ENCODE measurements at places on chromosomes 3 and 15.

DNA sequence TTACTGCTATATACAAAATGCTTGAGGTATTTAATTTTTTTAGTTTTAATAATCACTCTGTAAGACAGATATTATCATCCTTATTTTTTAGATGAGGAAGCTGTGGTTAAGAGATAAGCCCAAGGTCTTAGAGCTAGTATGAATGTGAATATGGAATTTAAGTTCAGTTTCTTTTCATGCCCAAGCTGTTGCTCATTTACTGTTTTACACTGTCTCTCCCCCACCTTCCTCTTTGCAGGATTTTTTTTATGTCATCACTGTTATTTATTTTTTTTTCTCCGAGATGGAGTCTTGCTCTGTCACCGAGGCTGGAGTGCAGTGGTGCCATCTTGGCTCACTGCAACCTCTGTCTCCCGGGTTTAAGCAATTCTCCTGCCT is 22.5 kb downstream of the MAP2K5 start:
- peak; percentile 46 for DNase-seq

GRCh38 chr15:42007386-42007785 is 13.5 kb downstream of the PLA2G4E start:
- no peak for DNase-seq

DNA sequence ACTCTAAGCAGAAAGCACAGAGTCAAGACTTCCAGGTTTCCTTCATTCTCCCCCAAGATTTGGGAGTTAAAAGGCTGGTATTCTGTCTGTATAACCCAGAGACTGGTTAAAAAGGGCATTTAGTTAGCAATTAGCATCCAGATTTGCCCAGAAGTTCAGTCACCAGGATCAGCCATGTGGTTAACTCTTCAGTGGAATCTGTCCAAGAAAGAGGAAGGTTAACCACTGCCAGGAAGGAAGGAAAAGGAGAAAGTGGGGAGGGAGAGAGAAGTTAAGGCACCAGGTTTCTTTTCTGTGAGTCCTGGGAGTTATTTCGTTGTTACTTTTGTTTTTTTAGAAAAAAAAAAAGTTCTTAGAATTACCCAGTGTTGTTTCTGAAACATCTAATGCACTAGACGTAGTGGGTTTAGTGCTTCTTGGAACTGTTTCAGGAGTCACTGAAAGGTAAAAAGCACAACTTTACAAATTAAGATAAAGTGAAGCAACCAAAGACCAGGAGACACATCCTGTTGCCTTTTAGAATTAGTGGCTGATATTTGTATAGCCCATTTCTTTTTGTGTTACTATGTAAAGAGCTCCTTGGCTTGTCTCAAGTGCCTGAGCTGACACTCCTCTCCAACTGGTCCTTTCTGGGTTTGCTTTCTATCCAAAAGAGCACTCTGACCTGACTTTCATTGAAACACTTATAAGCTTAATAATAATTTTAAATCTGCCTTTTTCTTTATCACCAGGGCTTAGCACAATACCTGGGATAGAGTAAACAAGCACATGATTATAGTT is 128.6 kb downstream of the ABI3BP start:
- no peak for DNase-seq

DNA sequence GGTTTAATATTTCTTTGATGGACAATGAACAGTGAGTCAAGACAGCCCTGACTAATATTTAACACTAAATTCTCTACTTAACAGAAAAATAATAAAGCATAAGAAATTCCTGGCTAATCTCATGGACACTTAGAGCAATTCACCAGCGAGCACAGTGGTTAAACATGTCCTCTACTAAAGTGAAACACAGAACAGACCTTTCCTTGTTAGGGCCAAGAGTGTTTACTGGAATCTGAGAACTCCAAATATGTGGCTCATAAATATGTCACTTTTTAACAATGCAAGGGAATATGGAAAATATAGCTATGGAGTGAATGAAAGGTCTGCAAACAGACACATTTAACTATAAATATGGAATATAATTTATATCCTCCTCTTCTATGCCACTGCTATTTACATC is 18.6 kb upstream of the IGSF10 start:
- DNase-seq, result no peak

DNA sequence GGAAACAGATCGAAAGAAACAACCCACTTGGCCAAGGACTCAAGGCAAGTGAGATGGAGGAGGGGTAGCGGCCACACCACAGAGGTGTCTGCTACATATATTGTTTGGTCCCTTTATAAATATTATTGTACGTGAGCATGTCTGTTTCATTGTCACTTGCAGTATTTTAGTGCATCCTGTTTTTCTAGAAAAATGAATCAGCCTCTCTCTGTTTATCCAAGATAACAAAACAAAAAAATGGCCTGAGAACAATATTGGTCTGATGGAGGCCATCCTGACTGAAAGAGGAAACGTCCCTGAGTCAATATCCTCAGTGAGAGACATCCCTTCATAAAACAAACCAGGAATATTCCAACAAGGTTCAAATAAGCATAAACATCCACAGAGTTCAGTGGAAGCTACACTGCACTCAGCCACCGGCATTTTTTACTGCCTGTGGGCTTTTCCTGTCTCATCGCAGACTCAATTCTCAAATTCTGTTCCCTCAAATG is 42.0 kb downstream of the WWTR1 start:
- DNase-seq, result peak; percentile 11

DNA sequence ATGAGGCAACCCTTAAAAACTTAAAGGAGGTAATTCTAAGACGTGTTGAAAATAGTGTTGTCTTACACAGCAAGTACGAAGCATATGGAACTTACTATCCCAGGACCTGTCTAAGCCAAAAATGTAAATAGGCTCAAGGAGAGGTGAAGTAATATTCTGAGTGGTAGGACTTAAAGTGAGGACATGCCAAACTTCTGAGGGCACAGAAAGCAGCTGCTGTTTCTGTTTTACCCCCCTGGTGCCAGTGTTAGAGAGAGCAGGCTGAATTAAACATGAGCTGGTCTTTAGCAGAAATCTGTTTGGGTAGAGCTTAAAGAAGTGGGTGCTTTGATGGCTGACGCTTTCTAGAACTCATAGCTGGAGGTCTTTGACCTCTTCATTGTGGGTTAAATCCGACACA is 149.7 kb upstream of the NPHP3 start:
- DNase-seq, result no peak

- DNase-seq, result no peak
Observed at GRCh38 chr3:71902258-71903111, 117.5 kb upstream of the PROK2 start.

DNA sequence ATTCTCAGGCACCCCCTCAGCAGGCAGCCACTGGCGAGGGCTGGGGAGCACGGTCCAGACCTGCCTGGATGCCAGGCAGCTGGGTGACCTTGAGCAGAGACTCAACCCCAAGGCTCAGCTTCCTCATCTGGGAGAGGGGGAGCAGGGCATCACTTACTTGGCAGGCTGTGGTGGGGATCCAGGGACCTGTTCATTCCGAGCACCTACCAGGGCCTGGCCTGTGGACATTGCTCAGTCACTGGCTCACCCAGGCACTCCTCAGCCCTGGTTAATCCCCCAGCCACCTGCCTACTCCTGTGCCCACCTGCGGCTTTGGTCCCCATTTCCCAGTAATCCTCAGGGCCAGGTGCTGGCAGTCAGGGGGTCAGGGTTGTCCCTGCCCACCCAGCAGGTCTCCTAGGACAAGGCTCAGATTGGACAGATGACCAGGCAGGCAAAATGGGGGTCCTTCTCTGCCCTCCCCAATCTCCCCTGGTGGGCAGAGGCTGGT is 9.3 kb upstream of the RPL29 start:
- DNase-seq, result no peak

GRCh38 chr15:73870700-73871408 is 2.5 kb upstream of the TBC1D21 start:
- peak; percentile 92 for DNase-seq

DNA sequence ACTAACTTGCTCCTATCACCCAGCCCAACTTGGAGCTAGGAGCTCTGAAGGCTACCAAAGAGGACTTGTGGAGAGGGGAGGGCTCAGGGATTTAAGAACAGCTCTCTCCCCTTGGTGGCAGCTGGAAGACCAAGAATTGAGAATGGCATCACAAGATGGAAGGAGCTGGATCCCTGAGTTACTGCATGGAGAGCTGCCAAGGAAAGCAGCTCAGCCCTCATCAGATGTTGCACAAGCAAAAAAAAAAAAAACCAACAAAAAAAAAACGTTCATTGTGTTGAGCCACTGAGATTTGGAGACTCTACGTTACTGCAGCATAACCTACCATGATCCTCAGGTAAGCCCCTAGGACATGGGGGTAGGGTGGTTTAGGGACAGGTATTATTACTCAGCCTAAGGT is 41.0 kb downstream of the ITGB5 start:
- DNase-seq, result no peak

GRCh38 chr3:77945320-77945719 is 905.4 kb downstream of the ROBO2 start:
- no peak for DNase-seq

GRCh38 chr15:85452436-85452835 is 72.0 kb downstream of the AKAP13 start:
- no peak for DNase-seq

GRCh38 chr3:35393901-35394799 is 245.2 kb upstream of the ARPP21 start:
- no peak for DNase-seq

GRCh38 chr3:130258532-130258952 is 86.9 kb upstream of the COL6A5 start:
- DNase-seq, result no peak

GRCh38 chr15:101808201-101808600 is 3.8 kb upstream of the OR4F15 start:
- DNase-seq, result no peak

DNA sequence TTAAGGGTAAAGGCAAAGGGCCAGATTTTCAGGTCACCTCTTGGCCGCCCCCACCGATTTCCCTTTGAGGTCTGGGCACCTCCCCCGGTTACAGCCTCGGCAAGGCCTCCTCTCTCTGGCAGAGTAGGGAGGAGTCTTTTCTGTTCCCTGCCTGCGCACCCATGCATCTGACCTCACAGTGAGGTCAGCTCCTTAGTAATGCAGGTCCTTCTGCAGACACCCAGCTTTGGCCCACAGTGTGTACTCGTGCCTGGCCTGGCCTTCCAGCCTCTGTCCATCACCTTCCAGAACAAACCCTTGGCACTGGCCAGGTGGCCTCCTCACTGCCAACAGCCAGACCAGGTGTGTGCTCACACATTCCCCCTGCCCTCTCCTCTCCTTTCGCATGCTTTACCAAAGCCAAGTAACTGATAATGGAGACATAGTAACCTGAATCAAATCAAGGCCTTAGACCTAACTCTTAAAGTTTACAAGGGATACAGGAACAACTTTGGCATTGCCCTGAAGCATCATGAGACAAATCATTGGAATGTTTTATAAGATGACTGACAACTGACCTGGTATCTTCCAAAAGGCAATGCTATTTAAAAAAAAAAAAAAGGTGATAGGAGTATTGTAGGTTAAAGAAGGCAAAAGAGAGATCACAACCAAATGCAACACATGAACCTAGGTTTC is 61.3 kb downstream of the CORO2B start:
- no peak for DNase-seq

- DNase-seq, result peak; percentile 33
Observed at GRCh38 chr15:90545095-90545494, 15.4 kb downstream of the CRTC3 start.

GRCh38 chr15:42584031-42584765 is 8.8 kb downstream of the STARD9 start:
- peak; percentile 66 for DNase-seq

DNA sequence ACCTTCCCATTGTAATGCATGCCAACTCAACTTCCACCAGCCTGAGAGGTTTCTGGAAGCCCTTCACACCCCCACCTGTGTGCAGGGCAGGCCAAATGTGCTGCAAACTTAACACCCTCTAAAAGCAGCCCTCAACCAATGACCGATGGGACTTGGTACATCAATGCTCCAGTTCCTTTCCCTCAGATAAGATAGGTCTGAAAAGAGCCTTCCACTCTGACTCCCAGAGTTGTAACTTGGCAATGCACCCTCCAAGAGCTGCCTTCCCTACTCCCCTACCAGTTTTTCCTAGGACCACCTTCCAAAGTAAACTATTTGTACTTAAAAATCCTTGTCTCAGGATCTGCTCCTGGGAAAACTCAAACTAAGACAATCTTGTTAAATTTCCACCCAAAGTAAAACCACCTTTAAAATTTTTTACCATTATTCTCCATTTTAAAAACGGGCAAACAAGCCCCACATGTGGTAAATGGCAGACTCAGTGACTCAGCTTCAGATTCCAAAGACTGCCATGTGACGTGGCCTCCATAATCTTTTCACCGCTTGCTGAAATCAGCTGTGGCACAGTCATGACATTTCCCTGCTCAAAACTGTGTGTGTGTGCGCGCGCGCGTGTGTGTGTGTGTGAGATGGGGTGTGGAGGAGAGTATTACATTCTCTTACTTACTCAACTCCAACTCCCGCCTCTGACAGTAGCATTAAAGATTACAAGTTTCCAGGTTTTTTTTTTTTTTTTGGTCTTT is 17.2 kb downstream of the RASGRP1 start:
- peak; percentile 20 for DNase-seq

DNA sequence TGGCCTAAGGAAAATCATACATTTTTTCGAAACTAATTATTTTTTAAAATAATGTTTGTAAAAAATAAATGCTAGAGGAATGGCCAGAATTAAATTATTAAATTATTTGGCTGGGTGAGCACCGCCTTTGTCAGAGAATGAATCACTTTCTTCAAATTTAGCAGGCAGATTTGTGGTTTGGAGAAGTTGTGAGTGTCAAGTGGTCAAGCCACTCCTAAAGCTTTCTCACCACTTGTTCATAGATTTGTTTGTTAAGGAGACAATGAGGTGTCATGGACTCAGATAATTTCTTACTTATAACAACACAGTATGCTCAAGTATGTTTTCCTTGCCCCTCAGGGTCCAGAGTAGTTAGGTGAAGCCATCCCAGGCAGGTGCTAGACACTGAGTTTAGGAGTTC is 196.2 kb downstream of the TUSC7 start:
- no peak for DNase-seq

GRCh38 chr15:41655716-41656115 is 4.5 kb upstream of the MGA start:
- DNase-seq, result no peak

DNA sequence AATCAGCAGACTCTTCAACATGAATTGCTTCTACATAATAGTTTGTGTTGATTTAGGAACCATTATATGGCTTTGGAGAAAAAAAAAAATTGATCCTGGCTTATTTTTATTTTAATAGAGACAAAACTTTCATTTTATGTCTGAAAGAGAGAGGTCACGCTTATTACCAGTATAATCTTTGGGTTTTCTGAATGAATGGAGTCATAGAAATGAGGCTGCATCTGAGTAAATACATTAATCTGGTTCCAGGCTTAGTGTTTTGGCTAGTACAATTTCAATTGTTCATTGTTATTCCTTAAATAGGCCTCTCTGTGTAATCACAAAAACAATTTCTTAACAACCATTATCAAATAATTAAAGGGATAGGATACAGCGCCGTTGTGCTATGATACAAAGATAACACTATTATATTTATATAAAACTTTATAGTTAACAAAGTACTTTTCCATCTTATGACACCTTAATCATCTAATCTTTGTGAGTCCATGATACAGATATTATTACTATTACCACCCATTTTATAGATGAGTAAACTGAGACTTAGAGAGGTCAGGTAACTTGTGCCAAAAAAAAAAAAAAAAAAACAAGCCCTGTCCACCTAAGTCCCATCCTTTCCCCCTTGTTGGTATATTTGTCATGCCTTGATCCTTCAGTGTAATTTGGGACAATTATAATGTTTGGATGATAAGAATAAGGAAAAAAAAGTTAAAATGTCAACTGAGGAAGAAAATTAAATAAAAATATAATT is 41.8 kb upstream of the GOLM2 start:
- DNase-seq, result no peak

All from OCI-M1 (cell line).